Glutamatergic neuron (in vitro differentiated cells): ENCODE measurements at places on chromosomes 4 and X.
A peak's percentile ranks its signal among the peaks of the same experiment; 100 is the strongest.

DNA sequence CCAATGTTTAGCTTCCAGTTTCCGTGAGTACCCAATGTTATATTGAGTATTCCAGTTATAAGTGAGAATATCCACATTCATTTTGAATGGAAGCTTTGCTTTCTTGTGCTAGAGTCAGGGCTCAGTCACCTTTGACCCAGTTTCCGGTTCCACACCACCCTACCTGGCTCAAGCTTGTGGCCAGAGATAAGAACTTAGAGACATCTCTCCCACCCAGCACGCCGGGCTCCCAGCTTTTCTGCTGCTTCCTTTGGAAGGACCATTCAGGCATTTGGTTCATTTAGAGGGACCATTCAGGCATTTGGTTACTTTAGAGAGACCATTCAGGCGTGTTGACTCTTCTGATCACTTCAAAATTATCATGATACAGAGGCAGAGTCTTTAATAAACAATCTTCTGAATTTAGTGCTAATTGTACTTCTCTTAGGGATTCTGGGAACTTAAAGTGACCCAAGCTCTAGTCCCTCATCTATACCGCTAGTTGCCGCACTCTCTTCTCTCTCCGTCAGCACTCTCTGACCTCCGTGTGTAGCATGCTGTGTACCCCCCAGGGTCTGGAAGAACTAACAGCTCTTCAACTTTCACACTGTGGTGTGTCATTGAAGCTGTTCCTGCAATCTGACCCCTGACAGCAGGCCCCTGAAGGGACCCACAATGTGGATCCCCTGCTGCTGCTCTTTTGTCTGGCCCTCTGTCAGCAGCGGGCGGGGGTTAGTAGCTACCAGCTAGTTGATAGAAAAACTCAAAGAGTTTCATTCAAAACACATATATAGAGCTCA is 943.1 kb downstream of the ARAP2 start:
- DNase-seq, result peak; percentile 80

- DNase-seq, result no peak
Measured at GRCh38 chrX:110646386-110646785, 149.2 kb downstream of the CHRDL1 start.

- DNase-seq, result no peak
Measured at GRCh38 chr4:48967631-48968030, 18.4 kb upstream of the CWH43 start.

GRCh38 chr4:57661517-57662090 is 551.4 kb upstream of the IGFBP7 start:
- DNase-seq, result no peak

- no peak for DNase-seq
Measured at GRCh38 chr4:148430854-148431253, 11.4 kb downstream of the NR3C2 start.

- no peak for DNase-seq
Measured at GRCh38 chr4:62912531-62912930, 1496.7 kb downstream of the TECRL start.

DNA sequence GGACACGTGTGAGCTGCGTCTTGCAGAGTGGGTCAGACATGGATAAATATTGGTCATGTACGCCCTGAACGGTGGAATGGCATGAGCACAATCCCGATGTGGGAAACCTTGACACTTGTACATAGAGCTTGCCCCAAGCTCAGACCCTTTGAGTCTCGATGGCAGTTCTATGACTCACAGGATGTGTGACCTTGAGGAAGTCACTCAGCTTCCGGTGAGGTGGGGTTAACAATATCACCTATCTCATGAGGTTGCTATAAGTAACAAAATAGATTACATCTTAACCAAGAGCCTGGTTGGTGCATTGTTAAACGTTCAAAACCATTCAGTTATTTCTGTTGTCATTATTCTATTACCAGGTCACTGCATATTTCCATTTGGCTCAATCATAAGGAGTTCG is 109.1 kb upstream of the TBL1X start:
- DNase-seq, result no peak

GRCh38 chr4:84035568-84035967 is 463.5 kb downstream of the NKX6-1 start:
- DNase-seq, result no peak

GRCh38 chrX:107935200-107935599 is 47.0 kb downstream of the TEX13B start:
- no peak for DNase-seq

DNA sequence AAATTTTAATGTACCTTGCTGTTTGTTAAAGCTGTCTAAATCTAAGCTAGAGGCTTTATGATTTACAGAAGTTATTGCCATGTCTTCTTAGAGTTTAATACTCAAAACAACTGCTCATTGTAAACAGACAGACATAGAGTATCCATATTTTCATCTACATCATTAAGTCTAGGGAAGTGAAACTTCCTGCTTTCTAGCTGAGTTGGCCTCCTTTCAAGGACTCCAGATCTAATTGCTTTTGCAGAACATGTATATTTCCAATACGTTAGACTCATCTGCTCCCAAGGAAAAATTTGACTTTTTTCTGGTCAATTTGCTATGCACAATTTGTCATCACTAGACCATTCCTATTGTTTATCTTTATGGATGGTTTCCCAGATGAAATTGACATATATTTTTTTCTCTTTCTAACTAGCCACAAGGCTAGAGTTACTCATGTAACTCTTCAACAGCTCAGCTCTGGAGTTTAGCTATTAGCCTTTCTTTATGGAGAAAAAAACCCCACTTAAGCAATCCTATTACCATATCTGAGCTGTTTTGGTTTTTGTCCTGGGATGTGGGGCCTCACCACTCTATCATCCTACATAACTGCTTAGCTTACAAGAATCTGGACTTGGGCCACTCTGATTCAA is 122.9 kb downstream of the PPA2 start:
- DNase-seq, result no peak

DNA sequence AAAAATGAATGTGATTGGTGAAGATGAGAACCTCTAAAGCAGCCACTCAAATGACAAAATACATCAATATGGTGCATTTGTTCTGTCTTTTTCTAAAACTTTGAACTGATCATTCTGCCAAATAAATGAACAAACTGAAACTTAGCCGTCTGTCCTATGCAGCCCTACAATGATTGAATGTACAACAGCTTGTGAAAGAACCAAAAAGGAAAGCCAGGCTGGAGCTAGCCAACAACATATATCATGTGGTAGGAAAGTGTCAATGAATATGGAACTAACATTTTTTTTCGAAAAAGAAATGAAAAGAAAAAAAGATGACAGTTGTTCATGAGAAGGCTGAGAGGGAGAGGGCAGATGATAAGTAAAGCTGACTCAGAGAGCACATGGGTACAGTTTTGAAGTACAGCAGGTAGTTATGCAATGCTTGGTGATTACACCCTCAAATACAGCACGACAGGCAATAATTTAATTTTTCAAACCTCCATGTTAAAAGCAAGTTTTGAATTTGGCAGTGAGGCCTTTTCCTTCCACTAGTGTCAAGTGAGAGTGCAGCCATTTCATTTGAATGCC is 21.2 kb upstream of the SLC7A11 start:
- DNase-seq, result no peak

- no peak for DNase-seq
Measured at GRCh38 chr4:126742048-126742447, 890.7 kb upstream of the INTU start.

- no peak for DNase-seq
Measured at GRCh38 chr4:123477711-123478209, 81.2 kb downstream of the SPRY1 start.

DNA sequence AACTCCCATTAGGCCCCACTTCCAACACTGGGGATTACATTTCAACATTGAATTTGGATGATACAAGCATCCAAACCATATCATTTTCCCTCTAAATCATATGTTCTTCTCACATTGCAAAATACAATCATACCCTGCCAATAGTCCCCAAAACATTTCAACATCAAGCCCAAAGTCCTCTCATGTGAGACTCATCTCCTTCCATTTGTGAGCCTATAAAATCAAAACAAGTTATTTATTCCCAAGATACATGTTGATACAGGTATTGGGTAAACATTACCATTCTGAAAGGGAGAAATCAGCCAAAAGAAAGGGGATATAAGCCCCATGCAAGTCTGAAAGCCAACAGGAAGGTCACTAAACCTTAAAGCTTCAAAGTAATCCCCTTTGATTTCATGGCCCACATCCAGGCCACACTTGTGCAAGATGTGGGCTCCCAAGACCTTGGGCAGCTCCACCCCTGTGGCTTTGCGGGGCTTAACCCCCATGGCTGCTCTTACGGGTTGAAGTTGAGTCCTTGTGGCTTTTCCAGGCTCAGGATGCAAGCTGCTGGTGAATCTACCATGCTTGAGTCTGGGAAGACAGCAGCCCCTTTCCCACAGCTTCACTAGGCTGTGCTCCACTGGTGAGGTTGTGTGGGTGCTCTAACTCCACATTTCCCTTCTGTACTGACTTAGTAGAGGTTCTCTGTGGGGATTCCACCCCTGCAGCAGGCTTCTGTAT is 40.6 kb upstream of the SERTM2 start:
- no peak for DNase-seq

DNA sequence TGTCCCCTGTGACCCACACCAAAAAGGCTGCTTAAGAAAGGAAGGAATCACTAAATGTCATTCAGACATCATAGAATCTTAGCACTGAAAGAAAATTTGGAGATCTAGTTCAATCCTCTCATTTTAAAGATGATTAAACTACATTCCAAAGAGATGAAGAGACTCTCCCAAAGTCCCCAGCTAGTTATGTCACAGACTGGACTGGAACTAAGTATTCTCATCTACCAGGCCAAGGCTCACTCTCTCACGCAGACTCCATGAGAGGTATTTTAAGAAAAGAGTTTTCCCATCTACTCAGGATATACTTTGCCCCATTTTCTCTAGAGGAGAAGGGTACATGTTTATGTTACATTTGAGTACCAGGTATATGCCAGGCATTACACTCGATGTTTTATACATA is 6.9 kb downstream of the FABP2 start:
- DNase-seq, result no peak

DNA sequence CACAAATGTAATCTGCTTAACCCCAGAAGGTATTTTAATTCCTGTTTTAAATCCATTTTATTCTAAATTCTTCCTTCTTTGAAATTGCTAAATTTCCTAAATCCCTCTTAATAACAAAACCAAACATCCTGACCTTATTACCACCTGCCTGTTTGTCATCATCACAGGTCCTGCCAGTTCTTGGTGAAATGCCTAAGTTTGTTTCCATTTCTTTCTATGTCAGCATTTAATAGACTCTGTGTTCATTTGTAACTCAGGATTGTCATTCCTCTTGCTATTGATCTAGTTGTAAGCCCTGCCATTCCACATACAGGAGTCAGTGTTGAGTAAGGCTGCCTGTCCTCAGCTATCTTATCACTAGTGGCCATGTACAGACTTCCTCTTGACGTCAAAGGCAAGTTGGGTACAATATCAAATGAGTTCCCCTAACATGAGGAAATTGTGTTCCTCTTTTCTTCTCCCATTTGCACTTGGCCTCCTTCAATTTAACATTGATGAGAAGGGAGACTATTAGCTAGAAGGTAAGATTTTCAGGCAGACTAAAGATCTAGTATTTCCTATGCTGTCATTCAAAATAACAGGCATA is 440.1 kb downstream of the AFF2 start:
- DNase-seq, result no peak

DNA sequence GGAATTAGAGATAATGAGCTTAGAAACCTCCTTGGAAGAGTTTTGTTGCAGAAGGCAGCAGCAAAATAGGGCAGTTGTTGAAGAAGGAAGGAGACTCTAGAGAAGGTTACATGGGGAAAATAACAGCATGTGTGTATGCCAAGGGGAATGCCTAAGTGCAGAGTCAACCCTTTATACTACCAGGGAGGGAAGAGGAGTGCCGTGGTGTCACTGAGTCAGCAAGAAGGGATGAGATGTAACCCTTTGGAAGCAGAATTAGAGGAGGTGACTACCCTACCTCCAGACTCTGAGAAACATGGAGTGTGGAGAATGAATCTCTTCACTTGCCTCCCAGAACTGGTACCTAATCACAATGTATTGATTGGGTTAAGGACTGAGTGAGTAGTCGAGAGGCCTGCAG is 6.7 kb upstream of the GABRE start:
- DNase-seq, result no peak

DNA sequence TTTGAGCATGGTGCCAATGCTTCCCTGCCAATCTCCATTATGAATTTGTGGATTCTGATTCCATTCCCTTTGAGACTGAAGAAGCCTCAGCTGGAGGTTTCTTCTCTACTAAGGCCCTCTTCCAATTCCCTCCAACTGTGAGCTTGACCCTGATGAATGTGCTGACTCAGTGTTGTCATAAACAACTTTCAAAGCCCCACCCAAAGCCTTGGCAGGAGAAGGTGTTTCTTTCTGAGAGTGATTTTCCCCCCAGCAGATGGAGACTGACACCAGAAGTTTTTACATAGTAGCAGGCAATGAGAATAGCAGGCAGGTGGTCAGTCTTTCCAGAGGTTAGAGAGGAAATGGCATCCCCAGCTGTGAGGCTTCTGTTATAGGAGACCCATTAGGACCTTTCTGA is 53.1 kb downstream of the OCRL start:
- no peak for DNase-seq

DNA sequence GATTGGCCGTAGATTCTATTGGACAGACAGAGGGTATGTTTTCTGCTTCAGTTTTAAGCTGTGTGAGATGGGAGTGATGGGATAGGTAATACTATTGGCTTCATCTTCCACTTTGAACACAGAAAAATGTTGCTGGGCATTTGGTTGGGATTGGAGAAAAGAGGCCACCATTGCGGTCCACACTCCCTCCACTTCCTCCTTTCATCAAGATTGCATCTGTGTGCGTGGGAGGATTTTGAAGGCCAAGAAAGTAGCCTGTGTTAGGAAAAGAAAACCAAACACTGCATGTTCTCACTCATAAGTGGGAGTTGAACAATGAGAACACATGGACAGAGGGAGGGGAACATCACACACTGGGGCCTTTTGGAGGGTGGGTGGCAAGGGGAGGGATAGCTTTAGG is 56.4 kb downstream of the EGF start:
- no peak for DNase-seq

DNA sequence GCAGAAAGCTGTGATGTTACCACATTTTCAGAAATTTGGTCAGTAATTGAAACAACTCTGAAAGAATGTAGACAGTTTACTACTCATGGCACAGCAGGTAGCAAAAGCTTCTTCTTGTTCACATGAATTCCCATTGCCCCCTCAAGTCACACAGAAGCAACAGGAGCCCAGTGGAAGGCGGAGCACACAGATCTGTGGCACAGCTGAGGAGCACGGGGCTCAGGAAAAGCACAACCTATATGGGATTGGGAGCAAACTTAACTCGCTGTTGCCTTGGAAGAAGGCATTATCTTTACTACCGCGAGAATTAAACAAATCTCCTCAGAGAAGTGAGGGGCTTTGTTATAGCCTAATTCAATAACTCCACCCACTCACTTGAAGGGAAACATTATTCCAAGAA is 358.5 kb downstream of the SPOCK3 start:
- DNase-seq, result no peak

- DNase-seq, result no peak
Measured at GRCh38 chrX:154751669-154752271, 893 bp upstream of the GAB3 start.

DNA sequence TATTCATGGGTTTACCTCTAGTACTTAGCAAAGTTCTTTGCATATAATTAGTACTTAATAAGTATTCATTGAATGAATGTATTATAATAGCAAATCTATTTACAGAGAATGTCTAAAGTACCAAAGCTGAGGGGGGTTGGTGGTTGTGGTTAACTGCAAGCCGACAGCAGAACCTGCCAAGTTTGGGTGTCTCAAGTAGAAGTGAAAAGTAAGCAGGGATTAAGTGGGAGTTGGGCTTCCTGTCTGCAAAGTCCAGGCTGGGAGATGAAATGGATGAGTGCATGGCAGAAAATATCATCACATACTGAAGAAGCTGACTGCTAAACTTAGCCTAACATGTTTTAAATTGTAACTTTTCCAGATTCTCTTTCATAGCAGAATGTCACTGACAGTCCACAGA is 169.6 kb downstream of the CAMK2D start:
- DNase-seq, result no peak
